ENCODE measurements at places on chromosomes 11 and 22.

DNA sequence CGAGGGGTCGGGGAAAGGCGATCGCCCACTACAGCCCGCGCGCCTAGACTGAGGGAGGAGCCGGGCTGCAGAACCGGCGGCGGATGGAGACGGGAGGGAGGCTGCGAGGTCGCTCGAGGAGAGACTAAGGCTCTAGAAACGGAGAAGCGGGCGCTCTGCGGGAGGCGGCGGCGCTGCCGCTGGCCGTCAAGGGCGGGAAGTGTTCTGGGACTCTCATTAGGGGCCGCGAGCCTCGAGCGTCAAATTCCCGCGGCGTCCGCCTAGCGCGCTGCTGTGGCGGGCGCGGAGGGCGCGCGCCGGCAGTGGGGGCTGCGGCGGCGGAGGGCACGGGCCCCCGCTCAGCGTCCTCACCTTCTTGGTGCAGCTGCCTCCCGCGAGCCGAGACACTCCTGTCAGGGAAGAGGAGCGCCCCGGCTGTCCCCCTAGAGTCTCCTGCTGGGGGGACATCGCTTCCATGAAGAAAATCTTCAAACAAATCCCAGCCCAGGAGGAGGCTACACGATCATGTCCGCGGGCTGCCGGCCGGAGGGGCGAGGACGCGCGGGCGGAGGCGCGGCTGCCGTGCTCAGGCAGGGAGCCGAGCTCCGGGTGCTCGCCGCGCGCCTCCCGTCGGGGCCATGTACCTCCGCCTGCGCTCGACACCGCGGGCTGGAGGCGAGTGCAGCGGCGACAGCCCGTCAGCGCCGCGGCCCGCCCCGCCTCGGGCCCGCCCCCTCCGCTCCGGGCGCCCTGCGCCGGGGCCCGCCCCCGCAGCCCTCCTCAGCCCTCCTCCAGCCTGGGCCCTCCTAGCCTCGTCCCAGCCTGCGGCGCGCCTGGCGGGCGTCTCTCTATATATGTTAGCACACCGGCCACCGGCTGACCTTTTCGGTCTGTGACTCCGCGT, at the start of gene ARHGAP20:
TSS of gene ARHGAP20 (minus strand) at position 662 of the 883 bp plus-strand sequence. CDS start at position 456, 206 bp downstream.
- DNase-seq, result peak; percentile 74

- peak; percentile 75 for DNase-seq
Observed at GRCh38 chr22:50305923-50306566, 1.4 kb downstream of the PLXNB2 start.

DNA sequence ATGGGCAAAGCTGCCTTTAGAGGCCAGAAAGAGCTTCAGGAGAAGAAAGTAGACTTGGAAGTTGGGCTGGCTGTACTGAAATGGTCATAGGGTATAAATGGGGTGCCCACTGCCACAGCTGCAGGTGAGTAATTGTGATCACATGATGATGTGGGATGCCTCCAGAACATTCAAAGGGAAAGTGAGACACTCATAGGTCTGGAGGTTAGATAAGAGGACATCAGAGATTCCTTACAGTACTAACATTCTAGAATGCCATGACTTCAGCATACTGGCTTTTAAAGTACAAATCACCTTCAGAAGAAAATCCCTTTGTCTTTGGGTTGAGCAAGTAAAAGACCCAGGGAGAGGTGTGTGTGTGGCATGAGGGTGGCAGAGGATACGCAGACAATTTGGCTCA, 419.2 kb downstream of the TENM4 start:
- no peak for DNase-seq

- no peak for DNase-seq
Observed at GRCh38 chr22:46740910-46741780, 3.1 kb upstream of the CERK start.

- DNase-seq, result peak; percentile 85
Observed at GRCh38 chr22:29716814-29717545, 2.8 kb upstream of the CABP7 start.

DNA sequence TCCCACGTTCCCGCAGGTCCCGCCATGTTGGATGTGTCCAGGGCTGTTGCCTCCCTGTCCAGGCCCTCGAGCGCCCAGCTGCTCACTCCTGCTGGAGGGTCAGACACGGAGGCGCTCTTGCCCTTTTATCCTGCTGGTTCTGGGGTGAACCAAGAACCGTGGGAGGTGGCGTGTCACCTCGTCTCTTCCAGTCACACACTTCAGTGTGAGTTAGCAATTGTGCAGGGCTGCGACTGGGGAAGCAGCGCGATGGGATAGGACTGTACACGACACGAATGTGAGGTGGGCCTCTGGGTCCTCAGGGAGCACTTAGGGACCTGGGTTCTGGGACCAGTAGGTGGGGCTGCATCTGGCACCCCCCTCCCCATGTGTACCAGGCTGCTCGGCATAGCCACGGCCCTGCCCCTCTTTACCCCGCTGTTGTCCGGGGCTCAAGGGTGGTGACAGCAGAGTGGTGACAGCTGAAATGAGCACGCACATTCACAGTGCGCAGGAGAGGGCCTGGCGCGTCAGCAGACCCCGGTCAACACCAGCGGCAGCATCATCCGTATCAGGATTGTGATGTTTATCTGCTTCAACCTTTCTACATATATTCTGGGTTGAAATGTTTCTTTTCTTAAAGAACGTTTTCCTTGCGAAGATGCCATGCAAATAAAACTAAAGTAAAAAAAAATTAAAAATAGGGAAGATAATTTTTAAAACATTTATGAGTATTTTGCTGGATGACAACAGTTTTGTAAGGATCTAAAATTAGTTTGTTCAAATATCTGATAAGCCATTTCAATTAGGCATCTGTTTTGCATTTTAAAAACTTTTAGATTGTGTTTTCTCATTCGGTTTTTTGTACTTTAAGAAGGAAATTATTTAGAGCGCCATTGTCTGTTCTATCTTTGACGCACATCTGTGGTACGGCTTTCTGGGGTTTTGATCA, 210.7 kb downstream of the TBC1D22A start:
- no peak for DNase-seq

DNA sequence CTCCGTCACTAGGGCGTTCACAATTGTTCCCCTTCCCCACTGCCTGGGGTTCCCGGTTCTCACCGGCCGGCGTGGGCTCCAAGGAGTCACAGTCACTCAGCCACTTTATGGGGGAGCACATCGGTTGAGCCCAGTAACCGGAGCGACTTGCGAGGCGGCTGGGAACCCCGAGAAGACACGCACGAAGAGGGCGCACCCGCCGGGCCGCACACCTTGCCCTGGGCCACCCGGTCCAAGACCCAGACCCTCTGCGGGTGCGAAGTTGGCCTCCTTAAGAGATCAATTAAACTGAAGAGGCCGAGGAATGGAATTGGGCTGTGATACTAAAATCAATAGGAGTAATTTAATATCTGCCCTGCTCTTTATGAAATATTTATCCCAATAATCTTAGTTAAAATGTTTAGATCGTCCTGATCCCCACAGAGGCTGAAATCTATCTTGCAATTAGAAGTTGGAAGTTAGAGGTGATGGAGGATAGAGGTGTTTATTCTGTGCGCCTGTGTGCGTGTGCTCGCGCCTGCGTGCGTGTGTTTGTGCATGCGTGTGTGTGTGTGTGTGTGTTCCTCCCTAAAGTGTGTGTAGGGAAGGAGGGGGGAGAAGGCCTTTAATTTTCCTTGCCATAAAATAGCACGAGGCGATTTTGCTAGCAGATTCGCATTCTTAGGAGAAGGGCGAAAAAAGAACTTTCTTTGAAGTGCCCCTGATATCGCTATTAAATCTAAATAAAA, 954 bp upstream of the MN1 start:
- DNase-seq, result no peak

- DNase-seq, result peak; percentile 83
Observed at GRCh38 chr11:2533587-2534133, 88.9 kb downstream of the KCNQ1 start.

- no peak for DNase-seq
Observed at GRCh38 chr11:60764879-60765278, 8.2 kb downstream of the MS4A15 start.

GRCh38 chr11:68463714-68464113, 3.2 kb downstream of the PPP6R3 start:
- DNase-seq, result no peak

DNA sequence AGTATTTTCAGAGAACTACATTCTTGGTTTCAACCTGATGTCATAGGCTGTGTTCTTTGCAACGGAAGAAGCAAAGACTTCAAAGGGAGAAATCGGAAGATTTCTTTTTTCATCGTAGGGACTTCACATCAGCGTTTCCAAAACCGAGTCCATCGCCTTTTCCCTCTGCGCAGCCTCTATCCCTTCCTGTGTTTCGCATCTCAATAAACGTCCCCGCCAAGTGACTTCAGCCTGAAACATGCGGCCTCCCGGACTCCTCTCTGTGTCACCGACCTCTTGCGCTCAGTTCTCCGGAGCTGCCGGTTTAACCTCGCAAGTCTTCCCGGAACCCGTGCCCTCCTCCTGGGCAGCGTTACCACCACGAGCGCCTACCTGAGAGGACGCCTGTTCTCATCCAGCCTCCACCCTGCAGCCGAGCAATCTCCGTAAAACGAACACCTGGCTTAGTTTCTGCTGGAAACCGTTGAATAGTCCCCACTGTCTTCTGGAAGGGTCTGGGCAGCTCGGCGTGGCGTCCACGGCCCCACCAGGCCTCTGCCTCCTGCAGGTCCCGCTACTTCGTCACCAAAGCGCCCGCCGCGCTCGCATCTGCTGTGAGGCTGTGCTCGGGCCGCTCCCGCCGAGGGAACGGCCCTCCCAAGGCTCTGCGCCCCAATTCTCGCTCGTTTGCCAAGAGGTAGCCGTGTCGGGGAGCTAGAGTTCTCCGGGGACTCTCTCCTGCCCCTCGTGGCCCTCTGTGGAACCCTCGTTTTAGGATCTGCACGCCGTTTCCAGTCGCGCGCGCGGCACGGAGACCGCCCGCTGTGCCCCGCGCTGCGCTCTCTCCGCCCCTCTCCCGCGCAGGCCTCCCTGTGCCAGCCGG, at the start of gene GLB1L3:
TSS of gene GLB1L3 (plus strand) at position 846 of the 862 bp plus-strand sequence. CDS start 362 bp downstream, outside the sequence.
- no peak for DNase-seq

GRCh38 chr11:85044911-85045310, 582.2 kb downstream of the DLG2 start:
- DNase-seq, result no peak

GRCh38 chr11:67213178-67213621, 53.1 kb upstream of the GRK2 start:
- no peak for DNase-seq

DNA sequence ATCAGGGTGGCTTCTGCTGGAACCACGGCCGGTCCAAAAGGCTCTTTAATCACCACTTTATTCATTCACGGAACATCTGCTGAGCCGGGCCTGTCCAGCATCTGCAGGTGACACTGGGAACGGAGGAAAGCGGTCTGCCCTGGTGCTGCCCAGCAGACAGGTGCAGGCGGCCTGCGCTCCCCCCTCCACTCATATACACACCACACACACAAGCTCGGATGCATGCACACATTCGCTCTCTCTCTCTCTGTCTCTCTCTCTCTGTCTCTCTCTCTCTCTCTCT, 736.9 kb downstream of the BRD1 start:
- DNase-seq, result no peak
